GM23248 (cell line): ENCODE measurements at places on chromosomes 1 and 21.
A peak's percentile ranks its signal among the peaks of the same experiment; 100 is the strongest.

GRCh38 chr1:109637446-109637845 lies 17.8 kb downstream of the AMPD2 start:
- DNase-seq: no peak
- no peaks in the 10 kb centered on the region for H3K36me3 ChIP-seq
- no peak overlapping the region for H3K4me3 ChIP-seq
- no peaks in the 10 kb centered on the region for H3K27me3 ChIP-seq
- no peak overlapping the region for H3K27ac ChIP-seq
- H3K4me1 ChIP-seq: peaks cover 13% of the 10 kb centered on the region

GRCh38 chr1:1003618-1004419 lies 3.9 kb upstream of the HES4 start:
- H3K27me3 ChIP-seq: no peaks in the 10 kb centered on the region
- H3K4me1 ChIP-seq: no peaks in the 10 kb centered on the region; the same call in 1 of the 2 replicates
- no peak overlapping the region for H3K27ac ChIP-seq
- DNase-seq: no peak
- H3K36me3 ChIP-seq: no peaks in the 10 kb centered on the region

DNA sequence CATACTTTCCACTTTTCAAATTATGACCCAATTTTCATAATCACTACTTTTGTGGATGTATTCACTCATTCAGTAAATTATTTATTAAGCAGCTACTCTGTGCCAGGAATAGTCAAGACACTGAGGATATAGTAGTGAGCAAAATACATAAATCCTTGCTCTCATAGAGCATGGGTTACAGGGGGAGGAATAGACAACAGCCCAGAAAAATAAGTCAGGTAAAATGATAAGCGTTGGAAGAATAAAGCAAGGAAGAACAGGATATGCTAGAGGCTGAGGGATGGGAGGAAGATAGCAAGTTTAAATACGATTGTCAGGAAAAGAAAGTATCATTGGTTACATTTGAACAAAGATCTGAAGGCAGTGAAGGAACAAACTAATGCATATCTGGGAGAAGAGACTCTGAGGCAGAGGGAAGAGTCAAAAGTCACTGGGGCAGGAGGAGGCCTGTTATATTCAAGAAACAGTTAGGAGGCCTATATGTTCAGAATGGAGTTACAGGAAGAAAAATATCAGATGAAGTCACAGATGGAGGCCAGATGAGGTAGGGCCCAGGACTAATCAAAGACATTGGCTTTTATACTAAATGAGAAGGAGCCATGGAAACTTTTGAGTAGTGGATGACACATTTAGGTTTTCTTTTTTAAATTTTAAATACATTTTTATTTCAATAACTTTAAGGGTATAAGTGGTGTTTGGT lies 42.9 kb downstream of the SEC22B start:
- no peaks in the 10 kb centered on the region for H3K36me3 ChIP-seq
- H3K4me3 ChIP-seq: no peak overlapping the region
- DNase-seq: no peak

- no peaks in the 10 kb centered on the region for H3K27me3 ChIP-seq
- DNase-seq: peak; percentile 0
- H3K36me3 ChIP-seq: no peaks in the 10 kb centered on the region
- no peak overlapping the region for H3K4me3 ChIP-seq
- no peaks in the 10 kb centered on the region for H3K4me1 ChIP-seq
Observed at GRCh38 chr21:24514081-24514733, 1093.1 kb downstream of the MRPL39 start.
